ENCODE measurements at places on chromosomes 16 and 17.

GRCh38 chr17:60514500-60514899, 11.5 kb downstream of the APPBP2 start:
- DNase-seq = no peak

DNA sequence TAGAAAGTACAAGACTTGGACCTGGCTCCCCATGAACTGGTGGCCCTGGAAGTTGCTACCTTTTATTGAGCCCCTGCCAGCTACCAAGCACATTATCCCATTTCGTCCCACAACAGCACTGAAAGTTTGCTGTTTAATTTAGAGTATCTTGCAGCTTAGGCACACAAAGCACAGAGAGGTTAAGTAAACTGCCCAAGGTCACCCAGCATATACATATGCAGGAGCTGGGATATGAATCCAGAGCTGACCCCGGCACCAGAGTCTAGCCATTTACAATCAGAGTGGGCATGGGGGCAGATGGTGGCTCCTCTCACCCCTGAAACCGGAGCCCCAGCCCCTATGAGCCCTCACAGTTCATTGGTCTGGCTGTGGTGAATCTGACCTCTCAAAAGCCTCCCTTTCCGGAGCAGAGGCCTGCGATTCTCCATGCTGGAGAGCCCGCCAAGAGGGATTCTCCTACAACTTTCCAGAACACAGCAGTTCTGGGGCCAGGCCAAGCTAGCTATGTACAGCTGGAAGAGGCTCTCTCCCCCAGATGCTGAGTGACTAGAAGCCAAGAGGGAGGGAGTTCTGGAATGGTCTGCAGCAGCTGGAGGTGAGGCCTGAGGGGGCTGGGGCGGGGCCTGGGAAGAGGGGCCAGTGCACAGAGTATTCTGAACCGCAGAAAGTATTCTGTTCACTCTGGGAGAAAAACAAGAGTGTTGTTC, 58.3 kb downstream of the SREBF1 start:
- no peak for DNase-seq

DNA sequence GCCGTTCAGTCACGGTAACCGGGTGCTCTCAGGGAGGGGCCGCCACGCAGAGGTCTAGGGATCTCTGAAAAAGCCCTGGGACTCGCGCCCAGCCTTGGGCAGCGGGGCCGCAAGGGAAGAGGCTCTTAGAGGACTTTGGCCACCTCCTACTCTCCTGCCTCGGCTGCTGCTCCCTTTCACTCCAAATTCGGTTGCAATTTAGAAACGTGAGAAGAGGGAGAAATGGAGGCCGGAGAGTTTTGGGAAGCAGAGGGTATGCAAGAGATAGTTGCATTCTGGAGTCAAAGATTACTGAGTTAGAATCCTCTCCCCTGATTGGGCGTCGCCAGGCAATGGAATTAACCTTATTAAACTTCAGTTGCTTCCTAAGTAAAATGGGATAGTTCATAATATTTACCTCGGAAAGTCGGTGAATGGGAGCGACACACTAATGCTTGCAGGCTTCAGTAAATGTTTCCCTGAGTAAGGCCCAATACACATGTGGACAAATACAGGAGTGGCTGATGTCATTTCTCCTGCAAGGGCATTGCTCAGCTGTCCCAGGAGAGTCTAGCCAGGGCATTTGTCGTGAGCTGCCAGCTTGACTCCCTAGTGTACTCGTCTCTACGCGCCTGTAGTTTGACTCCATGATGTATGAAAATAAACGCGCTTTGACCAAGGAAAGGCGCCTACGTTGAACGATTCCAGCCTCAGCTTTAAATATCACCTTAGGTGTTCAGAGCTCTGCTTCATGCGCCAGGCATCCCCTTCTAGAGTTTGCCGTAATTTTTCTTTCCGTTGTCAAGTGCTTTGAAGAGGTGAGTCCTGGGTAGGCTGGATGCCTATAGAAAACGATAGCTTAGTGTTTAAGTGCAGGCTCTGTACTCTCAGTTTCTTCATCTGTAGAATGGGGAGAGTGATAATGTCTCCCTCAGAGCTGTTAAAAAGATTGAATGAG, 667 bp downstream of the OGFOD1 start:
- peak; percentile 37 for DNase-seq

DNA sequence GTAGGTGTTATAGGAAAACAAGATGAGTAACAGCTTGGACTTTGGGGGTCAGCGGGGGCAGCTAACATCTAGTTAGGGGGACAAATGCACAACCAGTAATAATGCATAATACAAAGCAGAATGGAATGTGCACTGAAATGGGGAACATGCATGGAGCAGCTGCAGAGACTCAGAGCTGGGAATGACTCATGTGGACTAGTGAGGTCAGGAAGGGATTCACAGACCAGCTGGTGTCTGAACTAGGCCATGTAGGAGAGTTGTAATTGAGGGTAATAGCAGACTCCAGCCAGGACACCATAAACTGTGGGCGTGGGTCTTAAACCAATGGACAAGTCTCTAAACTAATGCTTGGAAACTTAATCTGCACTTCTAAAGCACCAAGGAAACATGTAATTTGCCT, 176.8 kb upstream of the ASIC2 start:
- no peak for DNase-seq

- DNase-seq = no peak
These were observed 8.8 kb downstream of the RASL10B start for GRCh38 chr17:35740216-35740615.

DNA sequence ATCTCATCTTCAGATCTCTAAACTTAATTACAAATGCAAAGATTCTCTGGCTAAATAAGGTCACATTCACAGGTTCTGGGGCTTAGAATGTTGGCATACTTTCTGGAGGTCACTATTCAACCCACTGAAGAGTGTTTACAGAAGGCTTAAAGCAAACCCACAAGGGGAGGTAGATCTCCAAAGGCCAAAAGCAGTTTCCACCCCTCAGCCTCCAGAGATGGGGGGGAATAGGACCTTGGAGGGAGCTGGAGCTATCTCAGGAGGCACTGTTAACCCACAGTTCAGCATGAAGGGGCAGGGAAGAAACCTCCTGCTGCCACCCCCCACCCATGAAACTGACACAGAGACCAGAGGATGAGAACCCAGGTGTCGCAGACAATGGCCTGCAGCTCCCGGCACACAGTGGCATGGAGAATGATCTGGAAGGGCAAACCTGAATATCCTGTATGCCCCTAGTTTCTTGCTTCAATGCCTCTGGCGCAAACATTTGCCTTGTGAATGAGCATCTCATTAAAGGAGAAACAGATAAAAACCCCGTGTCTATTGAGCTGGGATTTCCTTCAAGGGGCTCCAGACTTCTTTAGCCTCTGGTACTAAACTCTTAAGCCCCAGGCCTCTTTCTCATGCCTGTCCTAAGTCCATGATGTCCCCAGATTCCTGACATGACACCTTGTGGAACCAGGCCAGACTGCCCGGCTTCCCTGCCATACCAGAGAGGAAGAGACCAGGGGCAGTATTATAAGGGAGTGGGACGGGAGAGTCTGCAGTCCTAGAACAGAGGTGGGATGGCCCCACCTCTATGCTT, 103.1 kb upstream of the CDH5 start:
- DNase-seq = no peak

DNA sequence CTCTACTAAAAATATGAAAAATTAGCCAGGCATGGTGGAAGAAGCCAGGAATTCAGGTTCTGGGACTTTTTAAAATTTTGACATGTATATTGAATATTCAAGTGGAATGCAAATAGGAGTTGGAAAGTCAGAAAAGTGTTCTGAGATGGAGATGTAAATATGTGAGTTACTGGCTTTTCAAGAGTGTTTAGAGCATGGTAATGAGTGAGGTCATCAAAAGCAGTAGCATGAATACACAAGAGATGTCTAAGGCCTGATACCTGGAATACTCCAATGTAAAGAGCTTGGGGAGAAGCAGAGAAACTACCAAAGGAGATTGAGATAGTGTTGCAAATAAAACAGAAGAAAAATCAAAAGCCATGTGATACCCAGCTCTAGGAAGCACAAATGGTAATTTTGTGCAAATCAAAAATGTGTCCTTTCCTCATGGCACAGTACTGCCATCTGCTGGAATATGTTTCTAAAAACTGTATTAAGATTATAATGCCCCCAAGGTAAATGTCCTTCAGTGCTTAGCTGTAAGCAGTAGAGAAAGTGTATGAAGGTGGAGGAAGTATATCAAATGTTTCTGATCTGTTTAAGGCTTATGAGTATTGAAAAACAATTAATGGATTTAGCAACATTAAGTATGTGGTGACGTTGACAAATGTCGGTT, 908.4 kb downstream of the KCNJ18 start:
- DNase-seq = no peak

GRCh38 chr16:68823401-68824135, 19.8 kb upstream of the TANGO6 start:
- DNase-seq = no peak

- DNase-seq = no peak
These were observed 16.5 kb downstream of the TSPOAP1 start for GRCh38 chr17:58312021-58312630.

- peak; percentile 54 for DNase-seq
These were observed 5.1 kb downstream of the CYB5D1 start for GRCh38 chr17:7862692-7863437.

DNA sequence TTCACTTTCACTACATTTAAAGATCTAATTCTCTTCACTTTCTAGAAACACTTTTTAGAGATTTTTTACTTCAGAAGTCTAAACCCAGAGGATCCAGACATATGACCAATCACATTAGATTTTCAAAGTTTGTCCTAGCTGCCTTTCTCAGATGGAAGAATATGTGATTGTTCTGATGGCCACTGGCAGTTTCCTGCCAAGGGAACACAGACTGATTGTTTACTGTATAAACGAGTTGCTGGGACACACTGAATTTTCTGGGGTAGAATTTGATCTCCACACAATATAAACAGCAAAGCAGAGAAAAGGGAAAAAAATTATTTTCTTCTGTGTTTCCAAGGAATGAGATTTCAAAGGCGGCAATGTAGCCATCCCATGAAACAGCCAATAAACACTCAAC, 480.0 kb downstream of the TOX3 start:
- DNase-seq = no peak

DNA sequence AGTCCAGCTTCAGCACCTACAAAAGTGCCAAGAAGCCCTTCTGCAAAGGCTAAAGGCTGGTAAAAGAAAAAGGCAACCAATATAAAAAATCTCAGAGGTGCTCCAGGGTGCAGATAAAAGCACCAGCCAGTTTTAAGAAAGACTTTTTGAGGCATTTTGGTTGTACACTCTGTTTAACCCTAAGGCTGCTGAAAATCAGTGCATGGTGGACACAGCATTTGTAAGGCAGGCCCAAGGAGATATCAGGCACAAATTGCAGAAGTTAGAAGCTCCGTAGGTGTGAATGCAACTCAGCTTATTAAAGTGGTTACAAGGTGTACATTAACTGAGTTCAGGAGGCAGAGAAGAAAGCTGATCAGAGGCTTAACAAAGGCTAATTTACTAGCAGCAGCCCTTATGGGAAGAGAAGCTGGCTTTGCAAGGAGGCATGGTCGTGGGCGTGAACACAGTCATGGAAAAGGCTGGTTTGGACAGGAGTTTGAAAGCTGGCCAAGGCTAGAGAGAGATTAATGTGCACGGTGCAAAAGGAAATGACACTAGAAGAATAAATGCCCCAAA, 21.1 kb downstream of the ACSM1 start:
- no peak for DNase-seq

GRCh38 chr17:62794666-62794971, 13.5 kb downstream of the MARCHF10 start:
- DNase-seq = no peak

DNA sequence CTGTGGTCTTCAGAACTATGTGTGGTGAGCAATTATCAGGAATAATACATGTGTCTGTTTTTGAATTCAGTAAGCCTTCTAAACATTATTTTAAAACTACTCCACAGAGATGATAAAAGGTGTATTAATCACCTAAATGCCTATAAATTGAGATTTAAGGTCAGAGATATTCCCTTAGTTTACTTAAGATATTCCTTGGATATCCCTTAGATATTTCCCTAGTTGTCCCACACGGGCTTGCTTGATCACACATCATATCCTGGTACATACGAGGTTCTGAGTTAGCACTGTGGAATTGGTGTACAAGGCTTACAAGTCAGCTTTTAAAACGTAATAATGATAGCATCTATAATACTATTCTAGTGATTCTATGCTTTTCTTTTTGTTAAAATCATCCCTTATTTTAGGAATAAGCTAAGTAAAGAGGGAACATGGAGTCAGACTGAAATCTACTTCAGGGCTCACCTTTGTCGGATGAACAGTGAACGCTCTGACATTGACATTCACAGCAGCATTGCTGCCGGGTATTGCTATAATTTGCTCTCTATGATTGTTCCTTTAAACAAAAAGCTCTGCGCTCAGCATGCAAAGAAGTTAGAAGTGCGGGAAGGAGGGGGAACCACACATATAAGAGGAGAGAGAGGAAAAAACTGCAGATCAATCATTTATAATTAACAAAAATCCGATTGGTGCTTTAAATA, 136.5 kb downstream of the SKAP1 start:
- DNase-seq = no peak

DNA sequence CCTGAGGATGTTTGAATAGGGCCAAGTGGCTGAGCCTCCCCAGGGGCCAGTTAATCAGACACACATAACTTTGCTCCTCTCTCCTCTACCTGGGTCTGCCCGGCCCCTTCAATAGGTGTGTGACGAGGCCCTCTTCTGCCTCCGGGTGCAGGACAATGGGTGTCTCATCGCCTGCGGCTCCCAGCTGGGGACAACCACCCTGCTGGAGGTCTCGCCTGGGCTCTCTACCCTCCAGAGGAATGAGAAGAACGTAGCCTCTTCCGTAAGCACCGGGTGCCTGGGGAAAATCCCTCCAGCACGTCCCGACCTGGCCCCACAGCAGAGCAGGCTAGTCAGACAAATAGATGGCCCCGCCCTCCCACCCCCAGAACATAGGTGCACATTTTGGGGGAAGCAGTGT, 16.1 kb upstream of the KIF19 start:
- DNase-seq = no peak

DNA sequence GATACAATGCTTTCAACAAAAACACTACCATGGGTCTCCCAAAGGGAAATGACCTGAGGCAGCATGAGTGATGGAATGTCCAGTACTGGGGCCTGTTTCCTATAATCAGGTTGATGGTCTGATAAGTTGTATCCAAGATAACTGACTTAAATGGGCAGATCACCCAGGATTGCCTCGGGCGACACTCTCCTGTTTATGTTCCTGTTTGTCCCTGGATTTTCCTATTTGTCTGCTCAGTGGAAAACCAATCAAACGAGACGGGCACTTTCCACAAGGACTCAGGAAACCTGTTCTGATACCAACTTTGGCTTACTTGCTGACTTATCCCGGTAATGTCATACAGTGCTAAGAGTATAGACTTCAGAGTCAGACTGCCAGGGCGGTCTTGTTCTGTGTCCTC, 27.4 kb downstream of the USP43 start:
- no peak for DNase-seq

- DNase-seq = no peak
These were observed 13.9 kb downstream of the LRRC37B start for GRCh38 chr17:32020943-32021614.

DNA sequence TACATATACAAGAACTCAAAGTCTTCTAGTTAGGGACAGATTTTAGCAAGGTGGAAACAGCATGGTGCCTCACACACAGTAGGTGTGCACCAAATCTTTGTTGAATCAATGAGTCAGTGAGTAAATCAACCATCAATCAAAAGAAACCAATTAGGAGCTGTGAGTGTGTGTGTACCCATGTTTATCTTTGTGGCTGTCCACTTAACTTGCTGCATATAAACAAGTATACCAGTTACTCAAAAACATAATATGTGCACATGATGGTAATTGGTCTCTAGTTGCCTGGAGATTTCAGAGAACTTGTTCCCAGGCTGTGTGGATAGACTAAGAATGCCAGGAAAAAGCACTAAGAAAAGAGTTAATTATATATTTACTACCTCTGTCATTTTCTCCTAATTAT, 272.2 kb upstream of the CCL2 start:
- DNase-seq = no peak

- no peak for DNase-seq
These were observed 107.8 kb upstream of the WSCD1 start for GRCh38 chr17:5962371-5962770.

All from NCI-H510A treated with DMSO at 0.1 percent for 48 hours (cell line).